ENCODE measurements at places on chromosomes 12 and 14.

- DNase-seq: peak; percentile 62
Measured at GRCh38 chr12:92608151-92609091, 94.4 kb upstream of the PLEKHG7 start.

DNA sequence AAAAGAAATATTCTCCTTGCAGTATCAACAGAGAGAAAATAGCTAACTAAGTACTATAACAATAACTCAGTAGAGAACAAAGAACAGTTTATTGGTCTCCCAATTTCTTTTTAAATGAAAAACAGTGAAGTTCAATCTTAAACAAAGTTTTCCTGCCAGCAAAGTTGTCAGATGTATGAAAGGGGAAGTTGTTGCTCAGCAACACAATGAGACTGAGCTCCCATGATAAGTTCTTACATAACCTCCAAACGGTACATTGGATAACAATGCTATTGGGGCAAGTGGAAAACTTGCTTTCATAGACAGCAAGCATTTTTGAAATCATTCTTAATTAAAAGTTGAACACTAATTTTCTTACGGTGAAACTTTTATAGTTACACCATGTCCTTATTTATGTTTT, 94.9 kb downstream of the ALG10B start:
- no peak for DNase-seq

DNA sequence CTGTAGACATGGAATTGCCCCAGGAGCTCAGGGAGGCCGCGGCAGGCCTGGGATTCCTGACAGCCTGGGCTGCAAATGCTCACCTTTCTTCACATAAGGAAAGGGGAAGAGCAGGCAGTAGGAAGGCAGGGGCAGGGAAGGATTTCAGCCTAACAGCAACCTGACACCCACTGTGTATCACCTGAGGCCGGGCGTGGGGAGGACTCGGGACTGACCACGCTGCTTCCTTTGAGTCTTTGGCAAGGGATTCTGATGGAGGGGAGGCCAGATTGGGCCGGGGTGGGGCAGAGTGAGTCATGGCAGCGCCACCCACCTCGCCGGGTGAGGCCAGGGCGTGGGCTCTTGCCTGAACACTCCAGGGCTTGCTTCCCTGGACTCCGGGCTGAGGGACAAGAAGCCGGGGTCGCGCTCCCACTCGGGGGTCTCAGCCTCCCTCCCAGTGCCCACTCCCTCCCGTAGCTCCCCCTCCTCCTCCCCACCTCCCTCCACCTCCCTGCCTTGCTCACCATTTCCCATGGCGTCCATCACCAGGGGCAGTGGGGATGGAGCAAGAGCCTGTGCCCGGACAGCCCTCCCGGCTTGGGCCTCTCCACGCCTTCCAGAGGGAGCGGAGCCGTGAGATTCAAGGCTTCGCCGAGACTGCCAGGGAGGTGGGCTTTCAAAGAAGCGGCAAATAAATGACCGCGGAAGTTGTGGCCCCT, 247.9 kb upstream of the RTL1 start:
- no peak for DNase-seq

DNA sequence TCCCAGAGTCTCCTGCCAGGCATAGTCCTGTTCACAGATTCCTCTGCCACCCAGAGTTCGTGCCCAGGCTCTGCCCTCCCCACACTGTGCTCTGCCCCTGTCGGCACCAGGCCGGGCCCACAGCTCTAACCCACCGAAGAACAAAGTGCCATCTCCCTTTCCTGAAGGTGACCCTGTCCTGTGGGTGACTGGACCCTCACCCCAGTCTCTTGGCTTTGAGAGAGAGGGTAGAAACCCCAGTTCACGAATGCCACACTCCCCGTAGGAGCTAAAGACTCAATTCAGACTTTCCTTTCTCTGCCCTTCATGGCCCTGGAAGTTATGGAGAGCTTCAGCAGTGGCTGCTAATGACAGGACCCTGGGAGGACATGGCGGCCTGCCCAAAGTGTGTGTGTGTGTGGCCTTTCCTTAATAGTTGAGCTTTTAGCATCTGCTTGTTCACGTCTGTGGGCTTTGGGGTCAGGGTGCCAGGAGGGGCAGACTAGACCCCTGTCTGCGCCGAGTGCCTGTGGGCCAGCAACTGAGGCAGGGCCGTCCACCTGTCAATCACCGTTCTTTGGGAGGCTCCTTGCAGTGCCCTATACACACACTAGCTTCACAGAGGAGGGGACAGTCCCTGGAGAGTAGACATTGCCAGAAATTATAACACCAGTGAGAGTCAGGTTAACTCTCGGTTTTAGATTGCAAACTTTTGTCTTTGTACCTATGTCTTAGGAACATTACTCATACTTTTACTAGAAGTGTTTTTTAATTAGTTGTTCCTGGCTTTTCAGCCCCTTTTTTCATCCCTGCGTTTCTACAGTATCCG, 84.6 kb upstream of the DYNC1H1 start:
- DNase-seq: no peak

GRCh38 chr14:33631441-33631840, 319.4 kb downstream of the EGLN3 start:
- no peak for DNase-seq

- DNase-seq: no peak
Measured at GRCh38 chr14:97306760-97307246, 509.6 kb downstream of the VRK1 start.

DNA sequence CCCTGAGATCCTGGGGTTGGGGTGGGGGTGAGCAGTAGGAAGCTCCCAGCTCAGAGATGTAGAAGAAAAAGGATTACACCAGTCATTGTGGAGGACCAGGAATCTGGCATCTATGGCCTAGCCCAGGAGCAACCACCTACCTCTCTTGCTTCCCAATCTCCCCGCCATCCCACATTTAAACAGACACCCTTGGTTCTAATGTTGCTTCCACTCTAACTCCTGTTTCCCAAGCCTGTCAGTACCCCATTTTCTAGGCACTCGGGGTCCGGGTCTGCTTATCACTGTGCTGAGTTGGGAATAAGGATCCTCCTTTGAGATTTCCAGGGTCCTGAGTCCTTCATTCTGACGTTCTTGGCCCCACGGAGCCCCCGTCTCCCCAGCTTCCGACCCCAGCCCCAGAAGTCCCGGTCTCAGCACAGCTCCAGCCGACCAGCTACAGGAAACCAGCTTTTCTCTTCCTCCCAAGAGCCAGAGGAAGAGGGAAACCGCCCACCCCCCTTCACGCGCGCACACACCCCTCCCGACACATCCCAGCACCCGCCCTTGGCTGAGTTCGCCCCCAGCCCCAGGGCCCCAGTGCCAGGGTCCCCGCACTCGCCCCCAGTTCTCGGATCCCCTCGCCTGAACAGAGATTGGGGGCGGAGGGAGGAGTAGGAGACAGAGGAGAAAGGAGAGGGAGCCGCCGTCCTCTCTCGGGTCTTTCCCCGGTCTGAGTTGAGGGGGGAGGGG, 1.2 kb downstream of the ITGA5 start:
- peak; percentile 48 for DNase-seq

- no peak for DNase-seq
Measured at GRCh38 chr12:526089-526488, 66.3 kb downstream of the B4GALNT3 start.

DNA sequence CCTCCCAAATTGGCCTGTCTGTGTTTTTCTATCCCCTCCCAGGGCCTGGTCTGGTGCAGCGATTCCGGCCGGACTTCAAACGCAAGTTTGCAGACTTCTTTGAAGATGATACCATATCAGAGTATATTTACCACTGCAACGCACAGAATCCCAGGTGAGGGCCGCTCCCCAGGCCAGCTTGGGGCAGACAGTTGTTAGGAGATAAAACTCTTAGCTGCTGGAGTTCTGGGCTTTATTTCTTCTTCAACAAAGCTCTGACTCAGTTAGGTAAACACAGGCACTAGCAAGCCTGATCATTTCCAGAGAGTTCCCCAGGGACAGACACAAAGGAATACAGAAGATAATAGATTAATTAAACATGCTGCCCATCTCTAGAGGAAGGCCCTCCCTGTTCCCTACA, 8.3 kb downstream of the ABHD4 start:
- DNase-seq: no peak

DNA sequence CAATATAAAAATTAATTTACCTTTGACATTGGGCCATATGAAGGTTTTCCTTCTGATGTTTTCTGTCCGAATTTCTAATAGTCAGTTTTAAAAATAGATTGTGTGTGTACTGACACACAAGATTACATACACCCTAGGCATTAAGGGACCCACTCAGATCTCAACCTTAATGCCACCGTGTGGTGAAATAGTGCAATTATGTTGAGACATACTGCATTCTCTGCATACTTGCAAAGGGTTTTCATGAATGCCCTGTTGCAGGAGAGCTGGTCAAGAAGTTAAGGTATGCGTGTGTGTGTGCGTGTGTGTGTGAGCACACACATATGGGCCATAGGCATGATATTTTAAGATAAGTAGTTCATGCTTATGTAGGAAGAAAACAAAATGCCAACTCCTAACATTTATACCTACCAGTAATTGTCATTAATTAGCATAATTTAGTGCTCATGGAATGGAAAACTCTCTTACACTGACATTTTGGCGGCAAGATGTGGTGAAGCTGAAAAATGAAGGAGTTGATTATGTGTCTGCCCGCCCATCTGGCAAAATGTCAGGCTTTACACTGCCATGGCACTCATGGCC, 58.8 kb downstream of the PIK3C2G start:
- peak; percentile 69 for DNase-seq

- DNase-seq: peak; percentile 15
Measured at GRCh38 chr12:4899364-4899763, 10.3 kb upstream of the KCNA1 start.

GRCh38 chr14:65957631-65958205, 528.5 kb upstream of the CCDC196 start:
- DNase-seq: no peak

GRCh38 chr14:44988694-44989093, 26.7 kb downstream of the TOGARAM1 start:
- no peak for DNase-seq

GRCh38 chr14:23513818-23514643, 37.5 kb downstream of the ZFHX2 start:
- no peak for DNase-seq

- peak; percentile 79 for DNase-seq
Measured at GRCh38 chr14:74038020-74038859, 19.1 kb downstream of the BBOF1 start.

GRCh38 chr14:81618695-81619094, 85.0 kb upstream of the SEL1L start:
- DNase-seq: no peak

DNA sequence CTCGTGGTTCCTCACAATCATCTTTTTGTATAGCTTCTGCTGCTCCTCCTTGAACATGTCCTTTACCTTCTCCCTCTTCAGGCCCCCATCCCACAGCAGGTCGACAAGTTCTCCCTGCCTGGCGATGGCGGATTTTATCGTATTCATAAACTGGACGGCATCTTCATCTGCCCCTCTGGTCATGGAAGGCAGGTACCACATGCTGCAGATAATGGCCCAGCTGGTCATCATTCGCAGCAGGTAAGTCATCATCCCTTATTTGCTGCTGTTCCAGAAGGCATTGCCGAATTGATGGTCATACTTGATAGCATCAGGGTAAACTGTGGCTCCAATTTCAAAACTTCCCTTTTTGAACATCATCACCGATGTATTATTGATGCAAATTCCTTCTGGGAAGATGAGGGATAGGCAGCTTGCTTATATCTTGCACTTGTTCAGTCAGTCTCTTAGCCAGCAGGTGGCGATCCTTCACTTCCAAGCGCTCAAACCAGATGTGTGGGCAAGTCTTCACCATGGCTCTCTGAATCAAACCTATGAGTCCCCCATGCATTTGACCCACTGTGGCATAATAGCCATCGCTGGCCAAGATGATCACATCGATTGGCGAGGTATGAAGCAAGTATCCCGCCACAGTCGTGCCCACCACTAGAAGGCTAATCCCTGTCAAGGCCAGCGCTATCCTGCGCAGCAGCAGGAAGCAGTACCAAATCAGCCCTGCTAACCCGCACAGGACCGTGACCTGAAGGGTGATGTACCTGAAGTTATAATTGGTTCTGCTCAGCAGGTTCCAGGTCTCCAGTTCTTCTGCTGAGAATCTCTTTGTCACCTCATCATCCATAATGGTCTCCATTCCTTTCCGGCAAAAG, 381.5 kb upstream of the STXBP6 start:
- DNase-seq: peak; percentile 12

DNA sequence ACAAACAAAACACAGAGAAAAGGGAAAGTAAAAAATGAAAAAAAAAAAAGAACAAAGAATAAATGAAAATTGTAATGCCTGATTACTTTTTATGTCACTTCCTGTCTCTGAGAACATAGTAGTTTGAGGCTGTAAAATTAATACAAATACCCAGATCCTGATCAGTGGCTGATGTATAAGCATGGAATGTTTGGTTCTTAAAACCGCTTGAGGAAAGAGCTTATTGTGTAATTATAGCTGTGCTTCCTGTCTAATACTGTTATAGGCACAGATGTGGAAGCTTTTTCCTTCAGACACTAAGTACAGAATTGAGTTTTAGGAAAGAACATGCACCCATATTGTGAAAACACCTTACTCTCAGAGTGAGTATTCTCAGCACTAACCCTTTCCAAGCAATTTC, 86.9 kb downstream of the AVPR1A start:
- no peak for DNase-seq

DNA sequence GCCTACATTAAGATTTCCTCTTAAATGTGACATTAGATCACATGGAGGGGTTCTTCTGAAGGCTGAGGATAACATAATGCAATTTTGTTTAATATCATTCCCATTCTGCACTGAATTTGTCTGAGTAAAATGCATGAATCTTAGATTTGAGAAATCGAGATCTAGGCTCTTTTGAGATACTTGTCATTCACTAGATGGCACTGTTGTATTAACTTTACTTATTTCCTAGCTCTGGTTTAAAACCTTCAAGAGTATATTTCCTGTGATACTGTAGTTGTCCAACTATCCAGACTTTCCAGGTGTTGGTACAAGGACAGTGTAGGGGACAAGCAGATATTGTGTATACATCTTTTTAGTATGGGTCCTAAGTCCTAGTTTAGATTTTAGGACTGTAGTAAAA, 91.7 kb upstream of the SEL1L start:
- peak; percentile 71 for DNase-seq

- DNase-seq: no peak
Measured at GRCh38 chr12:53048780-53049401, 974 bp upstream of the TNS2 start.

GRCh38 chr12:75632442-75632841, 121.0 kb upstream of the KRR1 start:
- DNase-seq: no peak

DNA sequence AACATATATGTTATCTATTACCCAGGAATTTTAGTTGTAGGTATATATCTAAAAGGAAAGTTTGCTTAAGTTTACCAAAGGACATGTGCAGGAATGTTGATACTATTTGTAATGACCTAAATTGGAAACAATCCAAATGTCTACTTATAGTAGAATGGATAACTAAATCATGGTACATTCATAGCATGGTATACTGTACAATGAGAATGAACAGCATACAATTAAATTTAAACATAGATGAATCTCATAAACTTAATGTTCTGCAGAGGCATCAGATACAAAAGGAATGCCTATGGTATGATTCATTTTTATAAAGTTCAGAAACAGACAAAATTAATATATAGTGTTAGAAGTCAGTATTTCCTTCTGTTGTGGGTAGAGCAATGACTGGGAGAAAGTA, 135.4 kb downstream of the GPHN start:
- no peak for DNase-seq

Data from RKO (cell line).